ENCODE measurements at places on chromosomes 11 and 22.

DNA sequence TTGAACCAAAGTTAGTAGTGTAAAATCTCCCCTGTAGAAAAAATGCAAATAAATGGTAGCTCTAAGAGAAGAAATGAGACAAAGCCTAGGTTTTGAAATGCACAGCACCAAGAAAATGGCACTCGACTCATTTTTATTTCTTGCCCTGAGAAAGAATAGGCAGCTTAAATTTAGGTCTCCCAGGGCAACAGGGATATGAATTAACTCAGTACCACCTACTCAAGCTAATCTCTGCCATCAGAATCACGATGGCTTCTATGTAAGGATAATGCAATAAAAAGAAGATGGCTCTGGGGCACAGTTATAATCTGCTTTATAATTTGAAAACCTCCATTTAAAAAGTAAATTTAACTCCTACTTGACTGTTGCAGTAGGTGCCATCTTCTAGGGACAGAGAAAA is 1784.3 kb downstream of the LRRC4C start:
- no peak for DNase-seq

DNA sequence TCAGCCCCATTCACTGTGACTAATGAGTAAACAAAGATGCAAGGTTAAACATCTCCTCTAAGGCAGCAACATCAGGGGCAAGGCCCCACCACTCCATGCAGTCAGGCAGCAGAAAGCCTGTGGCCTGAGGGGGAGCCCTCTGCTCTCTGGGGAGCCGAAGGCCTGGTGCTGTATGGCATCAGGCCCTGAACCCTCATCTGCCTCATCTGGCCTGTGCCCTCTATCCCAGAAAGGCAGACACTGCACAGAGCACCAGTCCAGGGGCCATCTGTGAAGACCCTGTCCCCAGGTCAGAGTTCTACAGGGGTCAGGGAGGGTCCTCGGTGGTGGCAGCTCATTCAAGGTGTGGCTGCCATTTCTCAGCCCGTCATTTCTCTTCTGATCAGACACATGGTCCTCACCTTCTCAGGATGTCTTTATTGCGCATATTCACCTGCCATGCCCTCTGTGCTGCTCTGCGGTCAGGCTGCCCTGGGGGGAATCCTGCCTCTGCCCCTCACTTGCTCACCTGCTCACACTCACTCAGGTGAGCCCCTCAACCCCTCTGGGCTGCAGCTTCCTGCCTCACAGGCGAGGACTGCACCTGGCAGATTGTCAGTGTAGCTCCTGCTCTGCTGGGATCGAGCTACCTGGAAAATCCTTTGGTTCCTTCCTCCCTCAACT is 103.1 kb upstream of the PITPNB start:
- DNase-seq, result no peak

- DNase-seq, result no peak
Measured at GRCh38 chr11:128579798-128580504, 7.4 kb downstream of the ETS1 start.

DNA sequence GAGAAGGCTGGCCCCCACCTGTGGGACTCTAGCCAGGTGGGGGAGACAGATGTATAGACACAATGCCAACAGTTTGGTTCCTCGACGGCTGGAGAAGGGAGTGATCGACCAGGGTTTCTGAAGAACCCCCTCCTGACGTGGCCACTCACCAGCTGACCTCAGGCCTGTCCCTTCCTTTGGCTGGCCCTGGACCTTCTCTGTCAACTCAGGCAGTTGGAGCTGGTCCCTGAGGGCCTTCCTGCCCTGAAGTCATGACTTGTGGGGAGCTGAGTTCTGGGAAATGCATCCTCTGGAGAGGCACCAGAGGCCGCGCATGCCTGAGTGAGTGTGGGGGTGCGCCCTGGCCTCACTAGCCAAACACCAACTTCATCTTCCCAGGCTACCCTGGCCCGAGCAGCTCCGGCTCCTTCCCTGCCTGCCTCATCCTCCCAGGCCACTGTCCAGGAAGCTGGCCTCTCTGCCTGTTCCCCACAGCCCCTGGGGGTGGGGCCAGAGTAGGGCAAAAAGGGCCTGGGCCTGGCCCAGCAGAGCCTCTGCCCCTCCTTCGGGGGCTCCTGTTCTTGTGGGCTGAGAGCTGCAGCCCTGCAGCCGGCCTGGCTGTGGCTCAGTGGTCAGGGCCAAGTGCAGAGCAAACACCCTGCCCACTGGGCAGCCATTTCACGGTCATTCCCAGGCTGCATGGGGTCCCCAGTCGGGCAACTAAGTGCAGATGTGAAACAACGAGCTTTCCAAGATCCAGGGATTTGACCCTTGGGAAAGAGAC is 23.6 kb downstream of the TXN2 start:
- DNase-seq, result no peak

DNA sequence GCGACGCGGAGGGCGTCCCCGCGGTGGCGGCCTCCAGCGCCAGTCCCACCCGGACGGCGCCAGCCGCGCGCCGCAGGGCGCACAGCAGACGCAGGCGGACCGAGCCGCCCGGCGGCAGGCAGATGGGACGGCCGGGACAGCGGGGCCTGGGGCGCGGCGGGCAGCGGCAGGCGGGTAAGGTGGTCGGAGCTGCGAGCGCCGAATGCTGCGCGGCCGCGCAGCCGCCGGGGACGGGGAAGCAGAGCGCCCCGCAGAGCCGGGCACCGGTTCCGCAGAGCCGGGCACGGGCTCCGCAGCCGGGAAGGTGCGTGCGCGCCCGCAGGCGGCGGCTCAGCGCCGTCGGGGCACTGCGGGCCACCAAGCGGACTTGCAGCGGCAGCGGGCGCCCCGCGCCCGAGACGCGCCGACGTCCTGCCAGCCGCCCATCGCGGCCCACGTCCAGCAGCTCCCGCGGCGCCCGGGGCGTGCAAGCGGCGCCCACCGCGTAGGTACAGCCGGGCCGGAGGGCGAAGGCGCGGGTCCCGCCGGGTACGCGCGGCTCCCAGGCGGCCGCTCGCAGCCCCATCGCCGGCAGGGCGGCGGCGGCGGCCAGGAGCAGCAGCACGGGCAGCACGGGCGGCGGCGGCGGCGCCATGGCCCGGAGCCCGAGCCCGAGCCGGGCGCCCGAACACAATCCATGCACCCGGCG is 739 bp downstream of the CELSR1 start:
- no peak for DNase-seq

GRCh38 chr11:27642954-27643353 is 57.3 kb downstream of the BDNF start:
- DNase-seq, result no peak

DNA sequence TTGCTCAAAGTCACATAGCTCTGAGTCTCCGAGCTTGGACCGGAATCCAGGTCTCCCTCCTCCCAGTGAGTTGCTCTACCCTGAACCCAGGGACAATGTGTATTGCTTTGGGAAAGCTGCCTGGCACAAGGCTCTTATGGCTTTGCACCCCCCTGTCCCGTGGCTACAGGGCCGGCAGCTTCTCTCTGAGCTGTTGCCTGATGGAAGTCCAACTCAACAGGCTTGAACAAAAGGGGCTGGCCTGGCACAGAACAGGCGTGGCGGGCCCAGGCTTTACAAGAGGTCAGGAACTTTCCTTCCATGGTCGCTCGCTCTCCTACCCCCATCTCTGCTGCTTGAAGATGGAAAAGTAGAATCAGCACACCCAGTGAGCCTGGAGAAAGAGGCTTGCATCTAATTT is 34.3 kb downstream of the MYEOV start:
- no peak for DNase-seq

- no peak for DNase-seq
Measured at GRCh38 chr11:72703267-72704008, 29.2 kb upstream of the PDE2A start.

GRCh38 chr22:40628354-40629042 is 8.0 kb downstream of the MRTFA start:
- DNase-seq, result no peak

DNA sequence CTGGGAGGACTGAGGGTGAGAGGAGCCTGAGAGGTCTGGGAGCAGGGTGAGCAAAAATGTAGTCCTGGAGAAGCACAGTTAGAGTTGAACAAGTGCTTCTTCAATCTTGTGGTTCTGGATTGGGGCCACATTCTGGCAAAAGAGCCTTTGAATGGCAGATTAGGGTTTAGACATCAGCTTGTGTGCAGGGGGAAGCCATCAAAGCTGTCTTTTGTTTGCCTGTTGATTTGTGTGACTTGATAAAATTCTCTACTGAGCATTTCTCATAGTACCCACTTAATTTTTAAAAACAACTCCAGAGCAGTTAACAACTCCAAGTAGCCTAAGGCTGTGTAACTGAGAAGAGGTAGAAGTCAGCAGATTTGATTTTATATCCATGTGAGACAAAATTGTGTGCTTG is 166.2 kb downstream of the FAT3 start:
- no peak for DNase-seq

DNA sequence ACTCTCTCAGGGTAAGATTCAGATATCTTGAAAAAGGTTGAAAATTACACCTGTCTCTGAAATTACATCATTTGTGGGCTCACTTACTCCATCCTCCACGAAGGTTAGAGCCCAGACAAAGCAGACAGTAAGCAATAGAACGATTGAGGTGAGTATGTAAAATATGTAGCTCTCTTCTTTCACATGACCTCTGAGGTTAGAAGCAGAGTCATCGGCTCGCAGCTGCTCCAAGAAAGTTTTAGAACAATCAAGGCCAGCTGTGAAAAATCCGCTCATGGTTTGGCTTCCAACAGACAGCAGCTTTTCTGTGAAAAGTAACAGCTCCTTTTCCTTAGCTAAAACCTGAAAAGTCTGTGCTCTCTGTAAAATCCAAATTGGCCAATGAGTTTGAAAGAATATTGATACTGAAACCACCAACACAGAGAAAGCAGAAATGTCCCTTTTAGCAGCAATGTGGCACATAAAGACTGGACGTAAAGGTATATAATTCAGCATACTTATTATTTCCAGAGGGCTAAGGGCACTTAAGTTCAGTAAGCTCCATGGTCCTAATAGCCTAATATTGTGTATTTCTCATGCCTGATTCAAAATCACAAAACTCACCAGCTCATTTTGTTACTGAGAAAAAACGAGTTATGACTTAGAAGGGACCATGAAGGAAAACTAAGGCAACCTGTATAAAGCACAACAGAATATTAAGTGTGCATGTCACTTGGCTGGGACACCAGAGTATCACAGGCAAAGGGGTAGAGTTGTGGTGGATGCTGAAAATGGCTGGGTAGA is 78.2 kb downstream of the FAM76B start:
- no peak for DNase-seq

DNA sequence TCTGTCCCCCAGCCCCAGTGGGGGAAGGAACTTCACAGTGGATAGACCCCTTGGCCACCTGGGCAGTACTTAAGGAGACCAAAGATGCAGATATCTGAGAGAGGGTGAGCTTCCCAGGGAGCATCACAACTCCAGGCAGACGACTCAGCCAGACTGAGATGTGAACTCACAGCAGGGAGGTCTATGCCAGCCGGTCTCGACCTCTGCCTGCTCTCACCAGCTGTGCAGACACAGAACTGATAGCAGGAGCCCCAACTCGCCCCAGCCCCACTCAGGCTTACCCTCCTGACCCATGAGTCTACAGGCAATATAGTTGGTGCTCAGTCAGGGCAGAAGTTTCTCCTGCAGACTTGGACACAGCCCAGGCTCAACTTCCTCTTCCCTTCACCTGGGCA is 29.7 kb upstream of the ACCSL start:
- DNase-seq, result no peak

DNA sequence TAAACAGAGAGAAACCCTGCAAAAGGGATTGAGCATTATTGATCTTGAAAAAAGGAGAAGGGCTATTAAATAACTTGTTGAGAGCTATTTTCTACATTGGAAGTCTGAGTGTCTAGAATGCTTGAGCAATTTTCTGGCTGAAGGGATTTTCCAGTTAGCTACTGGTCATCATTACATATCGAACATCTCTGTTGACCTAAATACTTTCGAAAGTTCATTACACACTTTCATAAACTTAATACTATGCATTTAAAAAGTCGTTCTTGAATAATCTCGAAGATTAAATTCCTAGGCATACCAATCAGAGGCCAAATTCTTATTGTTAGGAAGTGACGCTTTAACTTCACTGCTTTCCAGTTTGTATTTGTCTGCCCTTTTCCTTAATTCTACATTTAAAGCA is 13.7 kb downstream of the ETS1 start:
- DNase-seq, result no peak
